ENCODE measurements at places on chromosomes 7 and 10. TPM values are rescaled to one million over a fixed set of nuclear protein-coding genes. Genes with fewer than 3 reads are reported as not detected.

- DNase-seq = no peak
These were observed 8.8 kb downstream of the CYREN start for GRCh38 chr7:135161669-135162068.

GRCh38 chr7:114141415-114141814 is 222.6 kb upstream of the PPP1R3A start:
- no peak for DNase-seq

Gene MBL2
- not detected for total RNA-seq

- no peak for DNase-seq
These were observed 29.5 kb downstream of the CHCHD3 start for GRCh38 chr7:133052401-133052756.

Gene DLX6
- total RNA-seq = not detected

Gene PTPRE
- 24.2 TPM for total RNA-seq

DNA sequence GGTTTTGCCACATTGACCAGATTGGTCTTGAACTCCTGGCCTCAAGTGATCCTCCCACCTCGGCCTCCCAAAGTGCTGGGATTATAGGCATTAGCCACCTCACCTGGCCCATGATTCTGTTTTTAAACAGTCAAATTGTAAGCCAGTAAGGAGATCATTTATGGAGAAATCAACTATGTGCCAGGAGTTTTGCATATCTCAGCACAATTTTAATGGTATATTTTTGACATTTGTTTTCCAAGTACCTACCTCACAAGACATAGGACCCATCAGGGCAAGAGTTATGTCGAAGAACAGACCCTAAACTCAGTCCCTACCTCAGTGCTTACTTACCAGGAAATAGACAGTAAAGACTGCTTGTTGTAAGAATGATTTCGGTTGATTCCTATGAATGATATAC is 173.3 kb upstream of the TNS3 start:
- DNase-seq = no peak

Gene PPIA
- total RNA-seq = 359 TPM

DNA sequence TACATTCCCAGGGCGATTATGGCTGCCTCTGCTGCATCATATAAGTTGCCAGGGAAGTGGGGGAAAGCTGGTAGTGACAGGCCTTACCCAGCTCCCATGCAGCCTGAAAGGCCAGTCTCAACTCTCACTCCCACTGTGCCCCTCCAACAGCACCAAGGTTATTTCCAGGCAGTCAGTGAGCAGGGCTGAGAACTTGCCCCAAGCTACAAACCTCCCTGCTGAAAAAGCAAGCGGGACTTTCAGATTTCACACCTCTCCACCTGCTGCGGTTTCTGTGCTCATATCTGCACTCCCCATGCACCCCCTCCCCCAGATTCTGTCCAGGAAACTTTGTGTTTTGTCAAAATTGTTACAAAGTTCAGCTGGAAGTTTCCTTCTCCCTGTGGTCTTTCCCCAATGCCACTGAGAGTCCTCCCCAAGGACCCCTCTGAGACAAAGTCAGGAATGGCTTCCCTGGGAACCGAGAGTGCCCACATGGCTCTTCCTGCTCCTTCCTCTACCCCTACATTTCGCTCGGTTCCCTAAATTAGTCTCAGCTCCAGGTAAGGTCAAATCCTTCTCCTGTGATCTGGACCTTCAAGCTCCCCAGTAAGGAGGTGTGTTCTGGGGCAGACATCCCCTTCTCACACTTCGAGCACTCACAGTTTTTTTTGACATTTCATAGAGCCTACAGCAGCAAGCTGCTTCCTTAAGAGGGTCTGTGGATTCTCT is 25.3 kb upstream of the WNT2 start:
- no peak for DNase-seq

Gene DCLRE1A
- 6.4 TPM for total RNA-seq

DNA sequence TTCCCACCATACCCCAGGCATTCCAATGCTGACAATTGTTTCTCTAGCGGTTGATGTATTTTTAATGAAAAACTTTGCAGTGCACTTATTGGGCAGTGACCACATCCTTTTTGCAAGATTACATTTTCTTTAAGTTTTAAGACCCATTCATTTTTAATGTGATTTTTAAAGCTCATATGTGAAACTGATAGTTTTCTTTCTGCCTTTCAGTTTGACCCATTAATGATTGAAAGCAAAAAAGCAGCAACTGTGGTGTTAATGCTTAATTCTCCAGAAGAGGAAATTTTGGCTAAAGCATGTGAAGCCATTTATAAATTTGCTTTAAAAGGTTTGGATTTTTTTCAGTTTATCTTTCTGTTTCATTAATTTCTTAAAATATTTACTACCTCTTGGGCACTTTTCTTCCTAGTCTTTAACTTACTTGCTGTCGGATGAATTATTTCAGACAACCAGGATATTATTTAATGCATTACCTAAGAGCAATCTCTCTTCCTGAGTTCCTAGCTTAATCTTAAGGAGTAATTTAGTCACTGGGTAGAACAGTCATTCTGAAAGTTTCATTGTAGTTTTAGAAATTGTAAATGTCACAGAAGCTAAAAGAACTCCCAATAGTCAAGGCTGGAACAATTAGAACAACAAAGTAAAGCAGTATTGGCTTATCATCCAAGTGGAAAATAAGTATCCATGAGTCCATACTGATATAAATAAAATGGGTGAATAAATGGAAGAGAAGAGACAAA is 18.3 kb downstream of the ARMC3 start:
- DNase-seq = no peak

- DNase-seq = no peak
These were observed 438.4 kb downstream of the NRG3 start for GRCh38 chr10:82313401-82313800.

GRCh38 chr7:43501870-43502269 is 81.0 kb upstream of the STK17A start:
- DNase-seq = no peak

Gene BMPER
- total RNA-seq = 0.70 TPM

DNA sequence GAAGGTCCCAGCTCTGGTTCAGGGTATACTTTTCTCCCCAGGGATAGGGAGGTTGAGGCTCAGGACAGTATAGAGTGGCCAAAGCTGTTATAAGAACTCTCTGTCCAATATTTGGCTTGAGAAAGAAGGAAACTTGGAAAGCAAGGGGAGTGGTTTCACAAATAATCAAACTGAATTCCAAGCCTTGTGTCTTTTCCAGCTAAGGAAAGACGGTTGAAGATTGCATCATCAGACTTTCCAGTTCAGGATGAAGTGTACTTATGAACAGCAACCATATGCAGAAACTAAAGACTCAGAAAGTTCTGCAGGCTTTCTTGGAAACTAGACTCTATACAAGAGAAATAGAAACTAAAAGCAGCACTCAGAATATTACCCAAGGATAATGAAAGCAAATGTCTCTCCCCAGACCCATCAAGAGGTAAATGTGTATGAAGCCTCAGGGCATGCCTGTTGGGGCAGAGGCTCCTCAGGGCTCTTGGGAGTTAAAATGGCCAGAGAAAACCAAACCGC is 46.4 kb downstream of the RAMP3 start:
- no peak for DNase-seq

GRCh38 chr7:92809397-92809759 is 27.0 kb downstream of the CDK6 start:
- DNase-seq = no peak

- no peak for DNase-seq
These were observed 96.4 kb downstream of the CUX1 start for GRCh38 chr7:101913851-101914250.

Gene TMEM184A
- total RNA-seq = 0.09 TPM

DNA sequence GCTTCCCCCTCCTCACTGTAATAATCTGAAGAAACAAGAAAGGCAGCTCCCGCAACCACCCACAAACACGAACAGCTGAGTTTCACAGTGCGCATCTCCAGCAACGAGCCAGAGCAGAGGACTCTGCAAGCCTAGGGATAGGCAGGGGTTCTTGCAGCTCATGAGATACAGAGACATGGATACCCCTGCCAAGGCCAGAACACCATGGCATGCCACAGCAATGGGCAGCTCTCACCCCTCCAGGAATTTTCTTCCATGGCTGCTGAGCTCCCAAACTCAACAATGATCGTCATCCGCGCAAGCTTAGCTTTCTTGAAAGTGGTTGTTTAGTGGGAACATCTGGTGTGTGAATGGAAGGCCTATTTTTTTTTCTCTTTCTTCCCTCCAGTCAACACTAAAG is 637.3 kb downstream of the SORCS3 start:
- DNase-seq = no peak

GRCh38 chr7:150992833-150993302 is 2.1 kb downstream of the NOS3 start:
- peak; percentile 75 for DNase-seq

Gene CYP2E1
- total RNA-seq = not detected

- no peak for DNase-seq
These were observed 68.2 kb upstream of the BAIAP2L1 start for GRCh38 chr7:98469088-98469487.

Gene SUN3
- not detected for total RNA-seq

- no peak for DNase-seq
These were observed 170.8 kb downstream of the PDE1C start for GRCh38 chr7:31899356-31899927.

DNA sequence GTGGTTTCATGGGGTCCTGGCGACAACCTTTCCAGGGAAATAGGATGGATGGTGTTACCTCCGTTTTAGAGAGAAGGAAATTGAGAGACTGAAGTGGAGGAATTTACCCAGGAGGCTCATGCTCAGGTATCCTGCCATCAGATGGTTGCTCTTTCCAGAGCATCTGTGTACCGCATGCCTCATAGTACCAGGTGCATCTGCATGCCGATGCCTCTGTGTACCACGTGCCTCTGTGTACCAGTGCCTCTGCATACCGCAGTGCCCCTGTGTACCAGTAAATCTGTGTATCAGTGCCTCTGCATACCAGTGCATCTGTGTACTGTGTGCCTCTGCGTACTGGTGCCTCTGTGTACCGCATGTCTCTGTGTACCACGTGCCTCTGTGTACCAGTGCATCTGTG is 3.2 kb downstream of the VWA2 start:
- no peak for DNase-seq

Gene TUBAL3
- total RNA-seq = not detected

GRCh38 chr7:106808967-106809635 is 56.0 kb upstream of the PIK3CG start:
- DNase-seq = no peak
